Esophagus muscularis mucosa (tissue), 4 donors: ENCODE measurements at places on chromosomes 11 and 22. TPM values are rescaled to one million over a fixed set of nuclear protein-coding genes. Genes with fewer than 3 reads are reported as not detected.

The OVOL1 gene
- not detected for total RNA-seq

The FXYD2 gene
- total RNA-seq: 0.52 TPM

The PLEKHB1 gene
- 37.8 TPM for total RNA-seq

The OR5B21 gene
- total RNA-seq: not detected

The ZNF280B gene
- 0.42 TPM for total RNA-seq

The HBG2 gene
- total RNA-seq: not detected

The OR10D3 gene
- not detected for total RNA-seq

The DGCR6 gene
- 1.9 TPM for total RNA-seq

The KRTAP5-8 gene
- not detected for total RNA-seq

DNA sequence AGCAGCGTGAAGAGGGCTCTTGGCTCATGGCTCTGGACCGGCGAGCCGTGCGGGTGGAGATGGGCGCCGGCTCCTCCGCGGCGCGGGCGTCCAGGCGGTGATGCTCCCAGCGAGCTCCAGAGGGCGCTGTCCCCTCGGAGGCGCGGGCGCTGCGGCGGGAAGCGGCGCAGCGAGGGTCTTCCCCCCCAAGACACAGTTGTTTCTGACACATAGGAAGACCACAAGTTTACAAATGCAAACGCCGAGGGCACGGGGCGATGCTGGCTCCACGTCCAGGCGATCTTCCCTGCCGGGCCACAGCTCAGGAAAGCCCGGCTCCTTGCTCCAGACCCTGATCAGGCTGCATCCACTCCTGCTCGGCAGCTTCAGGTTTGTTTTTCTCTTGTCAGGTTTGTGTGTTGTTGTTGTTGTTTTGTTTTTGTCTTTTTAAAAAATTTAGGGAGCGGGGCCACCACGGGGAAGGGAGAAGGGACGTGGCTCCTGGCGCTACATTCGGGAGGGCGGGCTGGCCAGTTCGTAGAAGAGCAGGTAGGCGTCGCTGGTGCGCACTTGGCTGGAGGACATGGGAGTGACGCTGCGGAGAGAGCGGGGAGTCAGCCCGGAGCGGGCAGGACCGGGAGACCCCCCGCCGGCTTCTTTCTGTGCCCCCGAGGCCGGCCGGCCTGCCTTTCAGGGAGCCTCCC is 10.0 kb upstream of the MFRP start:
- peaks cover 11% of the 10 kb centered on the region for H3K36me3 ChIP-seq
- no peaks in the 10 kb centered on the region for H3K27me3 ChIP-seq
- DNase-seq: no peak
- H3K27ac ChIP-seq: peak overlapping the region; percentile 84
- peak overlapping the region; percentile 63 for H3K4me3 ChIP-seq

- no peaks in the 10 kb centered on the region for H3K36me3 ChIP-seq
- no peaks in the 10 kb centered on the region for H3K27me3 ChIP-seq
- H3K4me3 ChIP-seq: peak overlapping the region; percentile 70
- DNase-seq: peak; percentile 96
- peak overlapping the region; percentile 84 for H3K27ac ChIP-seq
- H3K4me1 ChIP-seq: peaks cover 35% of the 10 kb centered on the region
Observed at GRCh38 chr11:57568330-57568766, 876 bp upstream of the UBE2L6 start.

- peaks cover 24% of the 10 kb centered on the region for H3K27me3 ChIP-seq
- no peak overlapping the region for H3K27ac ChIP-seq
- no peak for DNase-seq
- H3K4me3 ChIP-seq: no peak overlapping the region
Observed at GRCh38 chr22:21025266-21025665, 7.1 kb downstream of the SLC7A4 start.

DNA sequence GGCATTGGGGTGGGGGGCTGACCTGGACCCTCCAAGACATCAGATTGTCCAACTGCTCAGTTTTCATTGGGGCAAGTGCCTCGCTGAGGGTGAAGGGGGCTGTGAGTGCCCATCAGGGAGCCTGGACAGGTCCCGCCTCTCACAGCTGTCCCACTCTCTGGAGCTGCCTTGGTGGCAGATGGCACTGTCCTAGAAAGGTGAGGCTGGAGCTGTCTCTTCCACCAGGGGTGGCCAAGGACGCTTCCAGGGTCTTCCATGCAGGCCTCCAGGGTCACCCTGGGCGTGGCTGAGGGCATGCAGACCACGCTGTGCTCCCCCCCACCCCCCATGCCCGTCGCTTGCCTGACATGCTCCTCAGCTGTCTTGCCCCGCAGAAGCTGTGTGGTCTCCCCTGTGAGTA is 53.5 kb upstream of the CCDC188 start:
- no peaks in the 10 kb centered on the region for H3K36me3 ChIP-seq
- H3K27ac ChIP-seq: peak overlapping the region; percentile 73
- H3K27me3 ChIP-seq: peaks cover 10% of the 10 kb centered on the region
- peaks cover 50% of the 10 kb centered on the region for H3K4me1 ChIP-seq
- H3K4me3 ChIP-seq: no peak overlapping the region

GRCh38 chr11:79314906-79315689 is 125.7 kb downstream of the TENM4 start:
- H3K4me1 ChIP-seq: peaks cover 4% of the 10 kb centered on the region
- H3K4me3 ChIP-seq: no peak overlapping the region
- H3K27ac ChIP-seq: no peak overlapping the region
- no peaks in the 10 kb centered on the region for H3K27me3 ChIP-seq
- no peak for DNase-seq

DNA sequence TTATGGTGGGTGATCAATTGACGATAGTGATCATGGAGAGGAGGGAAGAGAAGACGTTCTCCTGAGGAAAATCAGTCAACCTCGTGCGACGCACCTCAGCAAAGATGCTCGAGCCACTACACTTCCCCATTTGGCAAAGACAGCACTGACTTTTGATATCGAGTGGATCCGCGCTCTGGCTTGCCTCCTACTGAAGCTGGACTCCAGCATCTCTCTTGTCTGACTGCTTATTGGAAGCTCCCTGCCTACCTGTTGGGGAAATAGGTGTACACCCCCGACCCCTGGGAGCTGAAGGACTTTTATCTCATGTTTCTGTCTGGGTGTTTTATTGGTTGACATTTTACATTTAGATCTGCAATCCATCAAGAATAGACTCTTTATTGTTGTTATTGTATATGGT is 476.8 kb upstream of the B3GAT1 start:
- H3K27me3 ChIP-seq: no peaks in the 10 kb centered on the region
- DNase-seq: peak; percentile 80
- no peak overlapping the region for H3K4me3 ChIP-seq
- no peak overlapping the region for H3K27ac ChIP-seq
- H3K4me1 ChIP-seq: no peaks in the 10 kb centered on the region

DNA sequence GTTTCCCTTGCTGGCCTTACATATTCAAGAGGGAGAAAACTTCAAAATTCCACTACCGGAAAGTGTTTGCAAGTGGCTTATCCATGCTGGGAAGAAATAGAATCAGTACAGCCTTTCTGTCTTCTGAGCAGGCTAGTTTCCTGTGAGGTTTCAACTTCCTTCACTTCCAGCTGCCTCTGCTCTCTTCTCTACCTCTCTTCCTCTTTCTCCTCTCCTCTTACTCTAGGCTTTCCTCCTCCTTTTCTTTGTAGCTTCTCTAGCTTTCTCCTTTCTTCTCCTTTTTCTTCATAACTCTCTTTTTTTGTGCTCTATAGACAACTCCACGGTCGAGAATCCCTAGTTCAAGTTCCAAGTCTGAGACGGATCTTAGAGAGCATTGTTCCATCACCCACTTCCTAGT is 421.8 kb downstream of the ETS1 start:
- no peak overlapping the region for H3K4me3 ChIP-seq
- H3K36me3 ChIP-seq: no peaks in the 10 kb centered on the region
- no peaks in the 10 kb centered on the region for H3K4me1 ChIP-seq
- H3K27ac ChIP-seq: no peak overlapping the region
- DNase-seq: no peak

- H3K4me1 ChIP-seq: no peaks in the 10 kb centered on the region
- H3K27ac ChIP-seq: no peak within 1 kb of the TSS
- no peak for DNase-seq
- no peak within 1 kb of the TSS for H3K4me3 ChIP-seq
Observed at GRCh38 chr11:60756307-60757032, at the start of gene MS4A15. Gene MS4A15, plus strand, starts transcription at chr11:60756867. Its CDS starts 6,867 bp downstream, at chr11:60763734.

GRCh38 chr22:37226514-37226913 is 14.2 kb upstream of the SSTR3 start:
- peaks cover 13% of the 10 kb centered on the region for H3K4me1 ChIP-seq
- no peak for DNase-seq
- no peak overlapping the region for H3K27ac ChIP-seq
- no peaks in the 10 kb centered on the region for H3K36me3 ChIP-seq

DNA sequence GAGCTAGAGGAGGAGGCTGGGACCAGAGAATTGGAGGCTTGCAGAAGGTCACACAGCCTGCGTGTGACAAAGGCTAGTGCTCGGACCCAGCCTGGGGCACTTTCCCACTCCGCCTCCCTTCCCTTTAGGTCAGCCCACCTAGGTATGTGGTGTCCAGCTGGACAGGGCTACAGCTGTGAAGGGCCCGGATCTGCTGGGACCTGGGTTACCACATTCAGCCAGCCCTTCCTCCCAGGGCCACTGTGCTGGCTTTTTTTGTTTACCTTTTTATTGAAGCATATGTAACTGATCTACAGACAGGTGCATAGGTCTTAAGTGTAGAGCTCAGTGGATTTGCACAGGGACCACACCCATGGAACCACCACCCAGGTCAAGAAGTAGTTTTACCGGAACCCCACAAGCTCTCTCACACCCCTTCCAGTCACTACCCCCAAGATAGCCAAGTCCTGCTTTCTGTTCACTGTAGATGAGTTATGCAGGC is 8.7 kb downstream of the CAPN5 start:
- DNase-seq: no peak
- H3K27me3 ChIP-seq: no peaks in the 10 kb centered on the region
- H3K4me1 ChIP-seq: peaks cover 35% of the 10 kb centered on the region
- H3K27ac ChIP-seq: no peak overlapping the region
- H3K36me3 ChIP-seq: no peaks in the 10 kb centered on the region

DNA sequence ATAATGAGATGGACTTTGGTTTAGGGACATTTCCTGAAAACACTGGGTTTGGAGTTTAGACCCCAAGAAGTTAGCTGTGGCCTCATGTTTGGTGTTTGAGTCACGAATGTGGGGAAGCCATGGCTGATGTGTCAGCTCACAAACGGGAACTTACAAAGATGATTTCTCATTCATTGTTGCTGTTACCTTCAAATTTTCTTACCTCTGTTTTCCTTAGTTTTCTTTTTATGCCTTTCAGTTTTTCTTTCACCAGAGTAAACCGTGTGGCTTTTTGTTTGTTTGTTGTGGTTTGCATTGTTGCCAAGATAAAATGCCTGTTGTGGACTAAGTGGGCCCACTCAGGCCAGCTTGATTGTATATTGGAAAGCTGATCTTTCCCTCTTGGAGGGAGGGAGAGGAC is 89.1 kb downstream of the SWAP70 start:
- peaks cover 47% of the 10 kb centered on the region for H3K4me1 ChIP-seq
- no peaks in the 10 kb centered on the region for H3K27me3 ChIP-seq
- H3K36me3 ChIP-seq: peaks cover 39% of the 10 kb centered on the region
- no peak for DNase-seq
- no peak overlapping the region for H3K4me3 ChIP-seq

GRCh38 chr22:43128928-43129424 is 14.2 kb downstream of the MCAT start:
- H3K27me3 ChIP-seq: no peaks in the 10 kb centered on the region
- DNase-seq: no peak
- no peaks in the 10 kb centered on the region for H3K4me1 ChIP-seq
- H3K27ac ChIP-seq: no peak overlapping the region
- peaks cover 17% of the 10 kb centered on the region for H3K36me3 ChIP-seq
- H3K4me3 ChIP-seq: no peak overlapping the region

DNA sequence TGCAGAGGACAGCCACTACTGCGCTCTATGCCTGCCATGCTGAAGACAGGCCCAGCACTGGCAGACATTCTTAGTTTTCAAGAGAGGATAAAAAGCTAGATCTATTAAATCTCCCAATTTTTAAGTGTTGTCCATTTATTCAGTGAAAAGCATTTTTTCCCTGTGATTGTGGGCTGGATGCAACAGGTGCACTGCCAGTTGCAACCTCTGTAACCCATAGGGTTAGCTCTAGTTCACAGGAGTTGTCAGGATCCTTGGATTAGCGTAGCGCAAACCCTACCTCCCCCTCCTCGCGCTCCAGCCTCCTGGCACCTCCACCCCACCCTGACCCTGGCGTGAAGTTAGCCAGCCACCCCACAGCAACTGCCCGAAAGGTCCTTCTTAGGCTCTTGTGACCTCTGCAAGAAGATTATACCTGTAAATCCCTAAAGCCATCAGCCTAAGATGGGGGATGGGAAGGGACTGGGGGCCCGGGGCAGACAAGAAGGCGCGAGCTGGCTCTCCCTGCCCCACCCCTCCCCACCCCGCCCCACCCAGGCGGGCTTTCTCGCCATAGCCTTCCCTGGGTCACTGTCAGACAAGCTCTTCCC is 30.9 kb downstream of the EIF3F start:
- peaks cover 32% of the 10 kb centered on the region for H3K4me1 ChIP-seq
- H3K36me3 ChIP-seq: no peaks in the 10 kb centered on the region
- peak overlapping the region; percentile 70 for H3K4me3 ChIP-seq
- H3K27ac ChIP-seq: peak overlapping the region; percentile 94

- no peak overlapping the region for H3K4me3 ChIP-seq
- no peaks in the 10 kb centered on the region for H3K36me3 ChIP-seq
- no peaks in the 10 kb centered on the region for H3K27me3 ChIP-seq
- peak; percentile 86 for DNase-seq
- no peak overlapping the region for H3K27ac ChIP-seq
Observed at GRCh38 chr11:17686231-17686980, 33.0 kb upstream of the MYOD1 start.

DNA sequence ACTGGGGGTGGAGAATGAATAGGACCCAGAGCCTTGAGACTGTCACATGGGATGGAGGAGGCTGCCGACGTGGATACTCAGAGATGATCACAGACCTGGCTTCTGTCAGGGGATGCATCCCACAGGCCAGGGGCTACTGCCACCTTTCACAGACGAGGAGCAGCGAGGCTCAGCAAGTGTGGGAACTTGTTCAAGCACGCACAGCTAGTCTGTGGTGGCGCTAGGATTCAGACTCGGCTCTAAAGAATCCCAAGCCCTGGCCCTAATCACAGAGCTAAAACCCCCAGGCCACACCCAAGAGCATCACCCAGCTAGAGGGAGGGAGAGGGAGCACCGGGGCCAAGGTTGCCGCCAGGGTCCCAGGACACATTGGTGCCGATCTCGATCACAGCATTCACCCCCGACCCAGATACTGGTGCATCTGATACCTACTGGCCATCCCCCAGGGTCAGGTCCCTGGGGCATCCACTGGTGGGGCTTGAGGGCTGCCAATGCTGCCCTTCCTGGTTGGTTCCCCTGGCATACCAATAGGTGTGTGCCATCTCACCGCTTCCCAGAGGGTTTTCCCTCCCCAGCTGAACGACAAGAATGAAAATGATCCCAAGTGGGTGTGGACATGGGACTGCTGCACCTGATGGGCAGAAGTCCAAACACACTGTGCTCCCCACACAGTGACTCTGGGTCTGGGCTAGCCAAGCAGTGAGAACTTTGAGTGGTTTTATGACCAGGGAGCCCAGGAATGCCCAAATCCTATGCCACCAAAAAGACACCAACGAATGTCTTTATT is 6.2 kb downstream of the CHST1 start:
- H3K27ac ChIP-seq: peak overlapping the region; percentile 42
- no peak for DNase-seq
